Activated CD4-positive, alpha-beta T cell treated with anti-CD3 and anti-CD28 coated beads, Interleukin-2, amount 50 U/mL, for 4 hours (primary cell): ENCODE measurements at places on chromosomes 7 and 10.

- no peak for DNase-seq
Measured at GRCh38 chr10:121873236-121873635, 54.6 kb downstream of the ATE1 start.

DNA sequence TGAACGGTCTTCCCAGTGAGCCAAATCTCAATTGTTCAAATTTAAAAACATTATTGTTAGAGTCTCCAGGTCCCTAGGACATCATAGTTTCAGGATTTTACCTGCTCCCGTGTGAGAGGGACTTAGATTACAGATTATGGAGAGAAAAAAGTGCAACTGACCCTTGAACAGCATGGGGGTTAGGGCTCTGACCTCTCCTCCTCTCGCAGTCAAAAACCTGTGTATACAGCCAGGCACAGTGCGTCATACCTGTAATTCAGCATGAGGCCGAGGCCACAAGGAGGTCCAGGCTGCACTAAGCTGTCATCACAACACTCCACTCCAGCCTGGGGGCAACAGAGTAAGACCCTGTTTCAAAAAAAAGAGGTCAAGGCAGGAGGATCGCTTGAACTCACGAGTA lies 25.5 kb downstream of the BAZ1B start:
- DNase-seq, result no peak

DNA sequence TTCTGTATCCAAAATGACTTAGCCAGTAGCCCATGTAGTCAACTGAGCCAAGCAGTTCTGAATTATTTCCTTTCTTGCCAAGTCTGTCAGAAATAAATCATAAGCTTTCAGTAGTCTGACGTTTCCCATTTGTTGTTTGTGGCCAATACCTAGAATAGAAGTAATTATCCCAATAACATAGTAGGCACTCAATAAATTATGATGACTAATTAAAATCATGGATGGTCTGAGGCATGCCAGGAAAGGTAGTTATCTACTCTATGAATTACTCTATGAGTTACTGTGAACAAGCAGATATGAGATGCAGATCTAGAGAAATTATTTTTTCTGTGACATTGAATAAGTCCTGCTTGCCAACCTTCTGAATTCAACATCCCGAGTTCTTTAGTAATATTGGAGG lies 2.3 kb downstream of the CABCOCO1 start:
- DNase-seq, result no peak

DNA sequence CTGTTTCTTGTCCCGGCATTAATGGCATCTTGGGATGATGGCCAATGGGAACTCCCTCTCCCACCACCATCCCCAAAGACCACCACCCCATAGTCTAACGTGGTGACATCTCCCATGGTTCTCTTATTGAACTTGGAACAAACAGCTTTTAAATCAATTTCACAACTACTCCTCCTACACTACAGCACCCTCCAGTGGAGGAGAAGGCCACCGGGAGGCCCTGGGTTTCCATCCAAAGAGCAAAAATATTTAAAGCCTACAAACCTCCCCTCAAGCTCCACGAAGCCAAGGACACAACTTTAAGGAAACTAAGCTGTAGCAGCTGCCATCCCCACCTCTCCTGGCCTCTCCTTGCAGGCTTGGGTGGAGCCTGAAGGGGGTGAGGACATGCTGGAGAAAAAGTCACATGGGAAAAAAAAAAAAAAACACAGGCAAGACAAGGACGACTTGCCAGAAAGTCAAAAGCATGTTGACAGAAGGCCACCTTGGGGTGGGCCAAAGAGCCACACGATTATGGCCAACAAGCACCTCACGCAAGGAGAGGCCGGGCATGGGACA lies 94.0 kb upstream of the LANCL2 start:
- no peak for DNase-seq

DNA sequence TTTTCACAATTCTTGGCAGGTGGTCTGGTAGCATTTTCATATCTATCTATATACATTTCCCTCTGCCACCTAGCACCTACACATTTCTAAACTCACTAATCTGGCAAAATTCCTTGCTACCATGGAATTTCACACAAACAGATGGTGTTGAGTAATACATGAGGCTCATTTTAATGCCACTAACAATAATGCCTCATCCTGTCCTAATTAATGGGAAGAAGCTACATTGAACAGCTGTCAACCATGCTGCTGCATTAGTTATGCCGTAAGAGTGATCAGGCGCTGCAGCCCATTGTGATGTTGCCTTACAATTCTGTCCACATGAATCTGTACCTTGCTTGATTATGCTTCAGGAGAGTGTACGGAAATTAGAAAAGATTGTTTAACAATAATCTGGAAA lies 23.2 kb downstream of the COL1A2 start:
- DNase-seq, result no peak

DNA sequence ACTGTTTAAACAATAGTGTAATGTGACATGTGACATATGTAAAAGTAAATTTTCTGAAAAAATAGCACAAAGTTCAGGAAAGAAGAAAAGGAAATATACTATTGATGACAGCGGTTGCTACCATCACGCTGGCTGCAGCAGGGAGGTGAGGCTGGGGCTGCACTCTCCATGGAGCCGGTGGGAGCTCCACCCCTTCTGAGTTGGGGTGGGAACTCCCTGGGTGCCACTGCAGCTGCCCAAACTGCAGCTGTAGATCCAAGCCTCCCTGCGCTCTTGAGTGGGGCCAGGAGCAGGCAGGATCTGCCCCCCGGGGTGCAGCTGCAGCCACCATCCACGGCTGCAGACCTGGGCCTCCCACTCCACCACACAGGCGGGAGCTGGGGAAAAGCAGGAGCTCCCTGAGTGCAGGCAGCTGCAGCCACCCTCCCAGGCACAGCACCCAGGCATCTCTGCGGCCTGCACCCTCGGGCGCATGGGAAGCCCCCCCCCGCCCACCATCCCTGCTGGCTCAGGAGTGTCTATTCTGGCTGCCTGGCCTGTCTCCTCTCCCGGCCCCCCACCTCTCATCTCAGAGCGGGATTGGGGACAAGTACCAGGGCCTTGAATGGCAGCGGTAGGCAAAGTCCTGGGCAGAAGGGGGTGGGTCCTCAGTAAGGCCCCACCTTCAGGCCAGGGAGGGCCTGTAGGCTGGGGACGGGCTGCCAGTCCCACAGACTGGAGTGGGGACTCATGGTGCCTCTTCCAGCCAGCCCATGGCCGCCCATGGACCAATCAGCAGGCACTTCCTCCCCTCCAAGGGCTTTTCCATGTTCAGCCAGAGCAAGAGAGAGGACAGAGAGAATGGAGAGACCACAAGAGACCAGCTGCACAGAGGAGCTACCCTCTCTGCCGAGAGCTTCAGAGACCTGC lies 50.1 kb downstream of the TNS3 start:
- DNase-seq, result no peak

DNA sequence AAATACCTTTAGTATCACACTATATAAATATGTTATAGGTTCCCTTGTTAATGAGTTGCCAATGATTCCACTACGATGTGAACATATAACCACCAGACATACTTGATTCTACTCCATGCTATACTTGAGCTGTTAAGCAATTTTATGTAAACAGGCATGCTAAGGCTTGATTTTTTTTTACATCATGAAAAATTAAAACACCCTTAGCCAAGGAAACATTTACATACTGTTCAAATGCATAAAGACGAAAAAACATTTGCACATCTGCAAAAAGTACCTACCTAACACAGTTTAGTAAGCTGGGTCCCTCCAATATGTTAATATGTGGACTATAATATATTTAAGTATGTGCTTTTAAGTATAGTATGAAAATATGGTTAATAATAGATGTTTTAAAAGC lies 9.0 kb upstream of the CABCOCO1 start:
- no peak for DNase-seq

DNA sequence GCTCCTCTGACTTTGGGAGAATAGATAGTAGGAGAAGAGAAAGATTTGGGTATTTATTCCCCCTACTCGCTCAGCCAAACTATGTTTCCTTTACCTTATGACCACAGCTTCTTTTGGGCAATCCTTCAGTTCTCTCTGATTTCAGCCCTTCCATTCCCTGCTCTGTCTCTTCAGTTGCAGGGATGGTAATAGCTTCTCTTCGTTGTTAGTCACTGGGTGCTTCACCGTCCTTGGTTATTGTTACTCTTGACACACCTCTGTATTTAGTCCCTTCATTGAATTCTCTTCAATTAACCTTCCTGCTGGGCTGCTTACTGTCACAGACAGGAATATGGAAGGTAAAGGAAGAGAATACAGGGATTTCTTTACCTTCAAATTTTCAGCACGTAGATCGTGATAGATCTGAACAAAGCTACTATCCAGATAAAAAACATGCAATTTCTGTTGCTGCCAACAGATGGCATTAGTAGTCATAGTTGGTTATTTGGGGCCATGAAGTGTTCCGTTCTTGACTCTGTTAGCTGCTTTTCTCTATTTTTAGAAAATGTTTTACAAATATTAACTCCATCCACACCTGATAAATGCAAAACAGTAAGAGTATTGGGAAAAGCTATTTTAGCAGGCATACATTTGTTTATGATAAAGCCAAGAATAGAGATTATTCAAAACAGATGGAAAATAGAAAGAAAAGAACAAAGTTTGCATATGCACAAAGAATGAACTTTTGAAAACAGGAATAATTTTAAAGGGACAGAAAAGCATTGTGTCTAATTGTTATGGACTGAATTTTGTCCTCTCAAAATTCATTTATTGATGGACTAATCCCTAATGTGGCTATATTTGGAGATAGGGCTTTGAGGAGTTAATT lies 14.0 kb upstream of the PTTG1IP2 start:
- DNase-seq, result no peak

DNA sequence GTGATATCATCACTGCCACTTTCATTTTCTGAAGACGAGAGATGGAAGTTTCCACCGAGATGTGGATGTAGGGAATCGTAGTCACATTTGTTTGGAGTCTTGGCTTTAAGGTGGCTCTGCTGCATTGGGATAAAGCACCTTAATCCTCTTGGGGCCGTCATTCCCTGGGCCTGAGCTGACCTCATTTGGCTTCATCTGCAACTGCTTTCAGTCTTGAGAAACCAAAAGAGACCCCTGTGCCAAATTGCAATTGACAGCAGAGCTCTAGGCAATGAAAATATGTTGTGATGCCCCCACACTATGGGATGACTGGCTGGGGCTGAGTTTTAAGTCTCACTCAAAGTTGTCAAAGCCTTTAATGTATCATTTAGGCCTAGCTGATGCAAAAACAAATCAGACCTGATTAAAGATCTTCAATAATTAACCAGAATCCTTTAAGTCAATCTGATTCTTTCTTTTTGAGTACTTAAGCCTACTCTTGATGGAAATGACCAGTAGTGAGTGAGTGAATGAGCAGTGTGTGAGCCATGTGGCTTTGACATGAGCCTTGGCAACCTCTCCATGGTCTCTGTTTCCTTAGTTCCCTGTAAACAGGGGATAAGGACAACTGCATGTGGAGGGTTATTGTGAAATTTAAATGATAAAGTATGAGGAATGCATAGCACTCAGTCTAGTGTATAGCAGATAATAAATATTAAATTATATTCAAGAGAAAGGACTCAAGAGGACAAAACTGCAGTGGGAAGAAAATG lies 155.0 kb downstream of the BMPER start:
- no peak for DNase-seq

DNA sequence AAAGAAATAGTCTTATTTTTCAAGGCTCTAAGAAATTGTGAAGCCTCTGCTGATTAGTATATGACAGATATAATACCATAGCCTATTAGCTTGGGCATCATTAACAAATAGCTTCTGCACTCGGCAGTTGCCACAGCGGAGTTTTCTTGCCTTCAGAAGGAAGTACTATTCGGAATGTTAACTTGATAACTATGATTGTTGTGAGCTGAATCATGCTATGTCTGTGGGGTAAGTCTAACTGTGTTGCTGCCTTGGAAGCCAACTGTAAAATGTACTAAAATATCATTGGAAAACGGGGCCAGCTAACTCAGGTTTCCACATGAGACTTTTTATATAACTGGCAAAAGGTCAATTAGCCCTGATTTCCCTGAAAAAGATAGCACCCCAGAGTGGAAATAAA lies 93.2 kb downstream of the TWIST1 start:
- DNase-seq, result no peak

DNA sequence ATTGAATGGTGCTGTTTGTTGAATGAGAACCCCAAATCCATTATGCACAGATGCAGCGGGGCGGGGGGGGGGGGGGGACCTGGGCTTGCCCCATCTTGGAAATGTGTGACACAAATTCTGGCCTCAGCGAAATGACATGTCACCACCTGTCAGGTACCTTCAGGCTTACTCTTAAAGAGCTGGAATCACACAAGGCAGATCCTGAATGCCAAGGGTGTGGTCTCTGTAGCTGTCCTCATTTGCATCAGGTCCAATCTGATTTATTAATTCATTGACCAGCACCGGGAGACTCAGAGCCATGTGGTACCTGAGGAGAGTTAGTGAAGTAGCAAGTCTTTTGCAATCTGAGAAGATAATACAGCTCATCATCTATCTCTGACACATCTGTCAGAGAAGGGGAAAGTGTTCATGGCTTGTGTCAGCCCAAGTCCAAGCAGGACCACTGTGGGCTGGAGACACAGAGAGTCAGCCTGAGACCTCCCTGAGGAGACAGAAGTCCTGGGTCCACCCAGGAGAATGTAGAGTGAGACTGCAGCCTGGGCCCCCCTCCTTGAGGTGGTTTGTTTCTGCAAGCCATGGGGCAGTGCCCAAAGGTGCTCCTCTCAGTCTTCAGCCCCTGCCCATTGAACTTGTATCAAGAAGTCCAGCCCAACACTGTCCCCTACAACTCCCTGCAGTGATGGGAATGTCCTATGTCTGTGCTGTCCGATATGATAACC lies 46.7 kb downstream of the ADCYAP1R1 start:
- DNase-seq, result no peak

DNA sequence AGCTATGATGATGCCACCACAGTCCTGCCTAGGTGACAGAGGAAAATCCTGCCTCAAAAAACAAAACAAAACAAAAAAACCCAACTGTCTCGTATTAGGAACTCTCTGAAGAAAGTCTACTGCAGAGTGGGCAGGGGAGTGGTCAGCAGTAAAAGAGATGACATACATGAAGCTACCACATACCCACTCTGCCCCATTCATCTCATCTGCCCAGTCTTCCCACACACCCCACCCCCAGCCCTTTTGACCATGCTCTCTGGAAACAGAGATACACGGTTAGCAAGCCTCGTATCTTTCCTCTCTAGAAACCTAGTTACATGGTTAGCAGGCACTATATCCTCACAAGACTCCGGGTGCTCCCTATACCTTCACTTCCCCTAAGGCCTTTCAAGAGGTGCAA lies 8.3 kb downstream of the SLC37A3 start:
- no peak for DNase-seq

DNA sequence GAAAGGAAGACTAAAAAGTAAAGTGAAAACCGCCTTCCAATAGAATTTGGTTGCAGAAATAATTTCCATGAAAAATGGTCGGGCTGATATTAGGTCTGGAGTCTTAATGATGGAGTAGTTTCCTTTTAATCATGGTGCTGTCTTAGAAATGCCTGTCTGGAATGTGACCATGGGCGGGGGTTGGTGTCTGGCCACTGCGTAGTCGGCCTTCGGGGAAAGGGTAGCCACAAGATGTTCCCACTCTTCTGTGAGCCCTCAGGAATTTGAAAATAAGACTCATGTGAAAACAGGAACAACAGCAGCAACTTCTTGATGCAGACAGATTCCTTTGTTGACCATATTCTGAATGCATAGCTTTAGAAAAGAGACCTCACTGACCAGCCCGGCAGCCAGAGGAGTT lies 176.8 kb downstream of the KIAA1217 start:
- DNase-seq, result no peak
